ENCODE measurements at places on chromosomes 16 and 17.
A peak's percentile ranks its signal among the peaks of the same experiment; 100 is the strongest.

DNA sequence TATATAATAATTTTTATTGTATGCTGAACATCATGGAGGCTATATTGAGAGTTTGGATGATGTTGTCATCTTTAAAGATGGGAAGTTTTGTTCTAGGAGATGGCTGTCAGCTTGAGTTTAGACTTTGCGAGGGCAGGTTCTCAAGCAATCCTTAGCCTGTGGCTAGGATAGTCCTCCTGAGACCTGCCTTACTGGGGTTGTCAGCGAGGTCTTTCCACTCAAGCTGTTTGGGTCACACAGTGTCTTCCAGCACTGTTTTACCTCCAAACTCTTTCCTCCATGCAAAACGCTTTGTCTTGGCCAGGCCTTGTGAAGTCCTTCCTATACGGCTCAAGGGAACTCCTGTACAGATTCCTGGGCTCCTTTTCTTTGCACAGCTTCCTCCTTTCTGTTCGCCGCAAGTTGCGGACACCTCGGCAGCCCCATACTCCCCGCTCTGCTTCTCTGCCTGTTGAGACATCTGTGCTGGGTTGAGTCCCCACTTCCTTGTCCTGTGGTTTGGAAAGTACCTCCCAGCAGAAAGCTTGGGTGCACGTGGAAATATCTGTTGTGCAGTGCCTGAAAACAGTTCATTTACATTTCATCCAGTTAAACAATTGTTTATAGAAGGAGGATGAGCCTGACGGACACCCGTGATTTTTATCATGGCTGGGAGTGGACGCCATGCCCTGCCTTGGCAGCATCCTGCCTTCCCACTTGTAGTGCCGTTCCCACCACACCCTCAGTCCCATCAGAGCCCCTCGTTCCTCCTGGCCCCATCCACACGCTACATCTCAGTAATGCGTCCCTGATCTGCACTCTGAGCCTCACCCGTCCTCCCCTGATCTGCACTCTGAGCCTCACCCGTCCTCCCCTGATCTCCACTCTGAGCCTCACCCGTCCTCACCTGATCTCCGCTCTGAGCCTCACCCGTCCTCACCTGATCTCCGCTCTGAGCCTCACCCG is 55.0 kb upstream of the CBFA2T3 start:
- no peak for DNase-seq

- no peak for DNase-seq
Observed at GRCh38 chr16:78659668-78660217, 560.3 kb downstream of the WWOX start.

GRCh38 chr17:39898088-39898487 is 20.3 kb downstream of the GSDMB start:
- DNase-seq = no peak

- DNase-seq = no peak
Observed at GRCh38 chr17:19368229-19368628, 5.7 kb upstream of the B9D1 start.

DNA sequence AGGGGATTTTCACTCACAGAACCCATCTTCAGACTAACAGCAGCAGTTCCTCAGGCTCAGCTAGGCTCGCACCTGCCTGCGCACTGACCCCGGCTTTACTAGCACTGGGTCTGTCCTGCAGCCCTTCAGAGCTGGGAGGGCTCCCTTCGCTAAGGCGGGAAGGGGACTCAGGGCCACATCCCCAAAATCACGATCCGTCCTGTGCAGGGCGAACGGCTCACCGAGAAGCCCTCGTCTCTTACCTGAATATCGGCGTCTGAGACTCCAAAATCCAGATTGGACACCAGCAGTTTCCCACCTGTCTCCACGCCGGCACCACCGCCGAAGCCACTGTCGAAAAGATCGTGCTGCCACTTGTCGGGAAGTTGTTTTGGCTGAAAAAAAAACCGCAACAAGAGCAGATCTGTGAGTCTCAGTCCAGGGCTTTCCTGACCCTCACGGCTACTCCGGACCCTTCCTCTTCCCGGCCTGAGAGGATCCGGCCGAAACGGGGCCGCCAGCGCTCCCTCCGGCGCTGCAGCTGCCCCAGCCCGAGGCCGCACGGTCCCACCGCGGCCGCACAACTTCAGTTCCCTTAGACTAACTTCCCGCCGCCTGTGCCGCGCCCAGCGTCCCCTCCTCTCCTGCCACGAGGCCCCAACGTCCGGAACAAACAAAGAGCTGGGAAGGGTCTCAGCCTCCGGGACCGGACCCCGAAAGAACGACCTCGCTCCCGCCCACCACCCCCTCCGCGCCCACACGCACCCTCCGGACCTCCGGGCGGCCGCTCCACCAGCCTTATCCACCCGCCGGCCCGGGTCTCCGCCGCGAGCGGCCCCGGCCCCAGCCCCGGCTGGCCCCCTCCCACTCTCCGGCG is 711 bp downstream of the ALYREF start:
- DNase-seq = no peak

GRCh38 chr17:78672005-78672404 is 94.8 kb upstream of the DNAH17 start:
- no peak for DNase-seq

- DNase-seq = no peak
Observed at GRCh38 chr16:74451951-74452758, 30.9 kb upstream of the CLEC18B start.

- DNase-seq = no peak
Observed at GRCh38 chr16:86975445-86975844, 341.7 kb downstream of the C16orf95 start.

GRCh38 chr17:4747847-4748246 is 8.1 kb upstream of the CXCL16 start:
- no peak for DNase-seq

DNA sequence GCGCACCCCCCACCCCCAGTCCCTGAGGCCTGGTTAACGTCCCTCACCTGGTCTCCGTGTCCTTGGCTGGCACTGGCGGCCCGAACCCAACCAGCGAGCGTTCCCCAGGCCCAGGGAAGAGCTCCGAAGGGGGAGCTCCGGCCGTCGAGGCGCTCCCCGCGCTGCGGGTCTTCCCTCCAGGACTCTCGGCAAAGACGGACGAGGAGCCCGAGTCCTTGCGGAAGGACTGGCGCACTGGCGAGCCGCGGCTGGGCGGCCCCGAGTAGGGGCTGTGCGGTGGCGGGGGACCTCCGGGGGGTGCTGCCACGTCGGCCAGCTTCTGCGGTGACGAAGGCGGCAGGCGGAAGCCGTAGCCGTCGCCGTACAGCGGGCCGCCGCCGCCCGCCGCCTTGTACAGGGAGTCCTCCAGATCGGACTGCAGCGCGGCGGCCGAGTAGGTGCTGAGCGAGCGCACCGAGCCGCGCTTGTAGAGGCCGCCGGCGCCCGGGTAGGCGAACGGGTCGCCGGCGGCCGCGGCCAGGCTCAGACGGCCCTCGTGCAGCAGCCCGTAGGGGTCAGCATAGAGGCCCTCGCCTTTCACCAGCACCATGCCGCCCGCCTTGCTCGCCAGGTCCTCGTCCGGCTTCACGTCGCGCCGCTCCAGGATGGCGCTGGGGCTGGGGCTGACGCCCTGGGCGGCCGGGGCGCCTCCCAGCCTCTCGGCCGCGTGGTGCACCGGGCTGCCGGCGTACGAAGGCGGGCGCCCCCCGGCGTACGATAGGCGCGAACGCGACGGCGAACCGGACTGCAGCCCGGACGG is 44.1 kb downstream of the SRCIN1 start:
- DNase-seq = no peak

DNA sequence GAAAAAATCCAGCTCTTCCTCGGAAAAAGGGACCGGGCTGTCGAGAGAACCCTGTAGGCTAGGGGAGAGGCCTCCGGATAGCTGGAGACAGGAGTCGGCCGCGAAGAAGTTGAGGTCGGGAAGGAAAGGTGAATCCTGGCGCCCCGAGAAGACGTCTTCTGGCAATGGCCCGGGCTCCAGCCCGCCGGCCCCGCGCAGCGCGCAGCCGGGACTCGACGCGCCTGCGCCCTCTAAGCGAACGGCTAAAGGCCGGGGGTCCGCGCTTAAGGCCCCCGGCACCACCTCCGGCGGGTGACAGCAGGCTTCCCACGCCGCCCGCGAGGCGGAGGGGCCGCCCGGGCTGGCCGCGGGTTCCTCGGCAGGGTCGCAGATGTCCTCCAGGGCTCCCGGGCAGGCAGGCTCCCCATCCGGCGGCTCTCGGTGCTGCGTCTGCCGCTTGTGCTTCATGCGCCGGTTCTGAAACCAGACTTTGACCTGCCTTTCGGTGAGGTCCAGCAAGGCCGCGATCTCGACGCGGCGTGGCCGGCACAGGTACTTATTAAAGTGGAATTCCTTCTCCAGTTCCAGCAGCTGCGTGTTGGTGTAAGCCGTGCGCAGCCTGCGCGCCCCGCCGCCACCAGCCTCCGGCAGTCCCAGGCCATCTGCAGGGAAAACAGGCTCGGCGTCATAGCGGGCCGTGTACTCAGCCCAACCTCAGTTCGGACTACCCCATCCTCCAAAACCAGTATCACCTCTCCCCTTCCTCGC is 1.6 kb downstream of the HOXB2 start:
- DNase-seq = peak; percentile 39

GRCh38 chr17:75319904-75320691 is 30.9 kb upstream of the SLC25A19 start:
- no peak for DNase-seq

DNA sequence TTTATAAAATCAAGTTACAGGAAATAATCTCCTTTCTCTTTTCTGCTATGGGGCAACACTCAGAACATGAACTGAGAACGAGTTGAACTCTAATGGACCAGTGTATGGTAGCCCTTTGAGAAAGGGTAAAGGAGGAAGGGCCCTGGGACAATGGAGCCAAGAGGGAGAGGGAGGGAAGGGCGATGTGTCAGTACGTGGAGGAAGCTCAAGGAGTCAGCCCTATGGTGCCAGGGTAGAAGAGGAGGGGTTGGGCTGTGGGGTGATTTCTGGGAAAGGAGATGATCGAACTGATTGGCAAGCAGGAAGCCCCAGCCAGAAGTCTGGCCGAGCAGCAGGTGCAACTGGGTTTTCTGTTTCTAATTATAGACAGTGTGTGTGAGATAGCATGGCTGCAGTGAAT is 4.3 kb upstream of the WIPI1 start:
- DNase-seq = no peak

GRCh38 chr17:8133399-8133798 is 9.5 kb upstream of the HES7 start:
- DNase-seq = no peak

DNA sequence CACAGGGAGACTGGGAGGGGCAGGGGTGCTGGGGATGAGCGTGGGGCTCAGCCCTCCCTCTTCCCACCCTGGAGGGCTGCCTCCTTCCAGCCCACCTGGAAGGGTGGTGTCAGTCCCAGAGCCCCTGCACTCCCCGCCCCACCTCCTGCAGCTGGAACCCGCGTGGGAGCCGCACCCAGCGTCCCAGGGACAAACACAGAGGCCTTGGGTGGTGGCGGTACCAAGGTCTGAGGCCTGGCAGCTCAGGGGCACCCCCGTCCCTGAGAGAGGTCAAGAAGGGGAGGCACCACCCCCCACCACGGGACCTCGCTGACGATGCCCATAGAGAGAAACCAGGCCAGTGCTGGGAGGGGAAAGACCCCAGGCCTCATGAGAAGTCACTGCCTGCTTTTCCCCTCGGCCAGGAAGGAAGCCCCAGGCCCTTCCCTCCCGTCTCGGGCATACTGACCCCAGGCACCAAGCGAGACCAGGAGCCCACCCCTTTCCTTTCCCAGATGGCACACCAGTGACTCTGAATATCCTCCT is 4.1 kb downstream of the HS3ST6 start:
- no peak for DNase-seq

GRCh38 chr17:72878975-72879660 is 213.4 kb downstream of the SLC39A11 start:
- no peak for DNase-seq

DNA sequence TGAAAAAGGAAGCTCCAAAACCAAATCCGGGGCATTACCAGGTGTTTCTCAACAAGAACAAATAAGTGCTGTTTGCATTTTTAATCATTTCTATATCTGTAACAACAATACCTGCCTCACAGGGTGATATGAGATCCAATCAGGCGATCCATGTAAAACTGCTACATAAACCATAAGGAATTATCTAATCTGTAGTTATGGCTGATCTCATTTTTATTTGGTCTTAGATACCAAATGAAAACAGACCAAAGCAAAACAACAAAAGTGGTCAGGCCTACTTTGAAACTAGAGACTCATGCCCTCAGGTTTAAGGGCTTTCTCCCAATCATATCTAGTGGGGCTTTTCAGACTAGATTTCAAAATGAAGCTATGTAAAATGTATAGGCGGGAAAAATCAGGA is 28.3 kb downstream of the XPO6 start:
- DNase-seq = no peak

- DNase-seq = no peak
Observed at GRCh38 chr17:68356520-68356919, 65.2 kb downstream of the ARSG start.

- no peak for DNase-seq
Observed at GRCh38 chr16:89004209-89004831, 27.3 kb upstream of the CBFA2T3 start.

- no peak for DNase-seq
Observed at GRCh38 chr16:85142129-85142513, 29.8 kb upstream of the CIBAR2 start.

GRCh38 chr17:59400858-59401257 is 69.4 kb downstream of the YPEL2 start:
- DNase-seq = no peak

DNA sequence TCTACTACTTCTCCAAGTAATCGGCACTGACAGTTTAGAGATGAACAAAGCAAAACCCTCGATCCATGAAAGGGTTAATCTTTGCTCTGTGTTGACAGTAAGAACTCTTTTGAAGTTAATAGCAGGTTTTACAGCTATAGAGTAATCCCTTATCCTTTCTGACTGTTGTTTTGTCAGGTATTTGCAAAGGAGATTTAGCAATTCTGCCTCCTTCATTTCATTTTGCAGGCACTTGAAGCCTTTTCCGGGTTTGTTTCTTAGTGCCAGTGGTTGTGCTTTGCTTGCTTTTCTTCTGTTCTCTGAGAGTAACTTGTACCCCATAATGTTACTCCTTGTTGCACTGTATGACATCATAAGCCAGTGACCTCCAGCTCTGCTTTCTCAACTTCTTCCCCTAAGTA is 64.5 kb downstream of the TANGO6 start:
- DNase-seq = no peak

DNA sequence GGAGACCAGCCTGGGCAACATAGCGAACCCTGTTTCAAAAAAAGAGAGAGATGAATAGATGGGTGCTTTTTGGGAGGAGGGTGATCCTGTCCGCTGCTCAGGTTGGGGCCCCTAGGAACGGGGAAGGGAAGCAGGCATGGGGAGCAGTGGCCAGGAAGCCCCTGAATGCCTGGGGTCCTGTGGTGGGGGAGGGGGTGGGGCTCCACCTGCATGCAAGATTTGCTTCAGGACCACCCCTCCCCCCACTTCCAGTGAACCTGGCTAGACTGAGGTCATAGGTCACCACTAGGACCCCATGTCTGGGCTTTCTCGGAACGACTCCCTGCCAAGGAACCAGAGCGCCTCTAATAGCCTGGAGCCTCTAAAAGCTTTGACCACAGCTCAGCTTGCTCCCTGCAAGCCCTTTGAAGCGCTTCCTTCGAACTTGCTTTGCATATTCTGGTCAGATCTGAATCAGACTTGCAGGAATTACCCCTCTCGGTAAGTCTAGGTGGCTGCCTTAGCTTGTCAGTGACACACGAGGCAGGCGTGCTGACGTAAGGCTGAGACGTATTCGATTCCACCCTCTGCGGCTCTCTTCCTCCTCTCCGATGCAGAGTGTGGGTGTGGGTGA is 3.7 kb downstream of the SOCS3 start:
- no peak for DNase-seq

All from progenitor cell of endocrine pancreas (in vitro differentiated cells).